ENCODE measurements at places on chromosomes 2 and 18.

DNA sequence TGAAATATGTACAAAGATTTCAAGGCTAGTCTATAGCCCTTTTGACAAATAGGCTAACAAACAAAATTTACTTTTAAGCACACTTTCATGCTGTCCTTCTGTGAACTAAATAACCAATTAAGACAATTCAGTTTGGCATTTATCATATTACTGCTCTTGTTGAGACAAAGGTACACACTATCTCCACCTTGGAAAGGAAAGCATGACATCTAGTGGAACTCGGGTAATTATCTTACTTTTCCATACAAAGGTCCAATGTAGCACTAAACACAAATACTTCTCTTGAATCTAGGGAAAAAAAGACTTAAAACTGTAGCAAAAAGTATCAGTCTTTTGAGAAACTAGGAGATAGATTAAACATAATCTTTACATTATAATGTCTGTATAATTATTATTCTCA lies 125.0 kb upstream of the CD226 start:
- DNase-seq, result peak; percentile 10

DNA sequence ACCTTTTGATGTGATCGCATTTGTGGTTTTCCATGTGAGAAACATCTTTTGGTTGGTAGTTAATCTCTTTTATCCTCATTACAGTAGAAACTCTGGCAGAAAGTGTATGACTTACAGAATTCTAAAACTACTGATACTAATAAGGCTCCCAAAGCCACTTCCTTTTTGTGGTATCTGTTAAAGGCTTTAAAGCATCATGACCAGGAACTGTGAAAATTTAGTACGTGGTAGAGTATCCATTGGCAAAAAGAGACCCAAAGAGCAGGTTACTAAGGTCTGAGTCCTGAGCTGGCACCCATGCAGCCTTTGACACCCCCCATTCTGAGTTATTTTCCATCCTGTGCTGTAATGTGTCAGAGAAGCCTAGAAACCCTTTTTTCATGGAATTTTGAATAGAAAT lies 94.5 kb downstream of the DPP4 start:
- DNase-seq, result no peak

- DNase-seq, result no peak
These were observed 335.2 kb downstream of the IRS1 start for GRCh38 chr2:226464380-226464779.

DNA sequence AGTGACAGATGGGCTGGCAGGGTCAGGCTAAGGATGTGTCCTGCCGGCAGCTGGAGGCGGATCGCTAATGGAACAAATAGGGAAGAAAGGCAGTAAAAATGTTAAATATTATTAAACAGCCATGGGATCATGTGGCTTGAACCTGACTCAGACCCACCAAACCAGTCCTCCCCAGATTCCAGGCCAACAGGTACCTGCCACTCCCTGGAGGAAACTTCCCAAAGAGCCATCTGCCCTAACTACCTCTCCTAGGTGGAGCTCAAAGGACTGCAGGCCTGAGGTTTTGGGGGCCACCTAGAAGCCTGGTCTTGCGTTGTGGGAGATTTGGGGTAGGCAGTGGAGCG lies 34.3 kb downstream of the CIB4 start:
- DNase-seq, result no peak

GRCh38 chr18:70235478-70235877 lies 30.0 kb upstream of the RTTN start:
- DNase-seq, result no peak

DNA sequence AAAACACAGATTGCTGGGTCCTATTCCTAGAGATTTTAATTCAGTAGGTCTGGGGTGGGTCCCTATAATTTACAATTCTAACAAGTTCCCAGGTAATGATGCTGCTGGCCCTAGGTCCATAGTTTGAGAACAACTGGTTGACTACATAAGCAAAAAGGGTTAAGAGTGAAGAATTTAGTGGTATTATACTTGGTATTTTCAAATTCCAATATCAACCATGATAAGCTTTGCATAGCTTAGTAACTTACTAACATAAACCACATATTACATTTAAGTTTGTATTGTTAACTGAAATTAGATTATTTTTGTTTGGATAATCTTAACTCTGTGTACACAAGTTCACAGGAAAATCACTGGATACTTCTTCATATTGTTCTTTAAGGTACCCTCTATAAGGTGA lies 862.9 kb upstream of the ACVR2A start:
- DNase-seq, result no peak

All from glomerular endothelial cell (primary cell).